ENCODE measurements at places on chromosomes 11 and 22. TPM values are rescaled to one million over a fixed set of nuclear protein-coding genes. Genes with fewer than 3 reads are reported as not detected.

DNA sequence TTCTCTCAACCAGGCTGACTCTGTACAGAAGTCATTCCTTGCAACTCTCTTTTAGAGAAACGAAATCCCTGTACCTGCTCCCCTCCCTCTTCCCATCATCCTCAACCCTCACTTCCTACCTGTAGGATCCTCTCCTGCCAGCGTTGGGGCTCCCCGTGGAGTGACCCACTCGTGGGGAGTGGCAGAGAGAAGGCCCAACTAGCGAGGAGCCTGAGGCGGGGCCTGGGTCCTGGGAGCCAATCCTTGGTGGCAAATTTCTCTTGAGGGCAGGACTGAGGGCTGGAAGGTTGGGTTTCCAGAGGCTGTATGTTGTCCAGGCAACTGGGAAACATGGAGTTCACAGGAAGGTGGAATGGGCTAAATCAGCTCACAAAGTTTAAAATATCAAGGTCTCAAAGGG lies 10.4 kb downstream of the NHERF4 start:
- H3K27me3 ChIP-seq, result no peaks in the 10 kb centered on the region
- no peaks in the 10 kb centered on the region for H3K36me3 ChIP-seq
- no peak for DNase-seq

DNA sequence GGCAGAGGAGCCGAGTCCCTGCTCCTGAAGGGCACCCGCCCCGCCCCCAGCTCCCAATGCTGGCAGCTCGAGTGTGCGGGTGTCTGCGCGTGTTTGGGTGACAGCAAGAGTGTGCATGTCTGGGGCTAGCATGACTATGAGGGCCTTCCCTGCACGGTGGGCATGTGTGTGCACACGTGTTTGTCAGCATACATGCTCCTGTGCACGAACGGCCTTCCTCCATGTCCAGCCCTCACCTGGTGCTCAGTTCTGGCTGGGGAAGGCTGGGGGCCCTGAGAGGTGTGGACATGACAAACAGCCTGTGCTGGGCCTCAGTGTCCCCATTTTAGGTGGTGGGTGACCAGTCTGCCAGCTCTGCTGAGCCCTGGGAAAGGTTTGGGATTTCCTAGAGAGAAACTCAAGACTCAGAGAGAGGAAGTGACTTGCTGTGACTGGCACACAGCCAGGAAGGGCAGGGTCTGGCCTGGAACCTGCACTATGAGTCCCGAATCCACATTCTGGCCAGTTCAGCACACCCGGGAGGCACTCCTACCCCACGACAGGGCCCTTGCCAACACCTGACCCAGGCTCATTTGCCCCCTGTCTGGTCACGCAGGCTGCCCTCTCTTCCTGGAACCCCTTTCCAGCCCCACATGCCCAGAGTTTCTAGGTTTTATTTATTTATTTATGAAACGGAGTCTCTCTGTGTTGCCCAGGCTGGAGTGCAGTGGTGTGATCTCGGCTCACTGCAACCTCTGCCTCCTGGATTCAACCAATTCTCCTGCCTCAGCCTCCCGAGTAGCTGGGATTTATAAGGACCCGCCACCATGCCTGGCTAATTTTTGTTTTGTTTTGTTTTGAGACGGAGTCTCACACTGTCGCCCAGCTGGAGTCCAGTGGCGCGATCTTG lies 3.3 kb upstream of the SHISA8 start:
- H3K27me3 ChIP-seq, result peaks cover 19% of the 10 kb centered on the region
- no peak for DNase-seq
- no peaks in the 10 kb centered on the region for H3K36me3 ChIP-seq
- H3K4me1 ChIP-seq, result peaks cover 22% of the 10 kb centered on the region
- H3K27ac ChIP-seq, result no peak overlapping the region

DNA sequence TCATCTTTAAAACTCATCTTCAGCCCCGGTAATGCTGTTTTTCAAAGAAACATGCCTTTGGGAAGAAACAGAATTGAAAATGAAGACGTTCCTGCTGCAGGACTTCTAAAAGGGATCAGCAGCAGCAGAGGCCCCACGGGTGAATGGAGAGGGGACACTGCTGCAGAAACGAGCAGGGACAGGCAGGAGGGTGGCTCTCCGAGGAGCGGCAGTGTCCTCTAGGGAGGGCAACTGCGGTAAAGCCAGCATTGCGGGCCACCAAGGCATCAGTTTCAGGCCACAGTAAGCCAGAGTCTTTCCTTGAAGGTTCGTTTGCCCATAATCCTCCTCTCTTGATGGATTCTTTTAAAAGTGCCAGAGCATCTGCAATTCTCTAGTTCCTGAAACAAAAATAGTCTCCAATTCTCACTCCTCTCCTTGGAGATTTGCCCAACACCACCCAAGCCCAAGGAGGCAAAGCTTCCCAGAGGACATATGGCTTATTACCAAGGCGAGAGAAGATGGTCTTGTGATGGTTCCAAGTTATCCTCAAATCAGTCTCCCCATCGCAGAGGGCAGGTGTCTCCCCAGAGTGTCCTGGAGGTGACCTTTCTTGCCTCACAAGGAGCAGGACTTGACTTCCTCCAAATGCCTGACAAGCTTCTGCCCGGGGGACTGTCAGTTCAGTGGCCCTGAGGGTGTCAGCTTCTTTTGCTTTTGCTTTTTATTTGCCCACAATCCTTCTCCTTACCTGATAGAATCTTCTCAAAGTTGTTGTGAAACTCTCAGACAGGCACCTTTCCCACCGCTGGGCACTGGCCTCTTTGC lies 341.1 kb upstream of the B3GAT1 start:
- H3K4me1 ChIP-seq, result no peaks in the 10 kb centered on the region
- H3K27ac ChIP-seq, result no peak overlapping the region
- H3K27me3 ChIP-seq, result peaks cover 8% of the 10 kb centered on the region
- H3K4me3 ChIP-seq, result no peak overlapping the region
- no peak for DNase-seq

DNA sequence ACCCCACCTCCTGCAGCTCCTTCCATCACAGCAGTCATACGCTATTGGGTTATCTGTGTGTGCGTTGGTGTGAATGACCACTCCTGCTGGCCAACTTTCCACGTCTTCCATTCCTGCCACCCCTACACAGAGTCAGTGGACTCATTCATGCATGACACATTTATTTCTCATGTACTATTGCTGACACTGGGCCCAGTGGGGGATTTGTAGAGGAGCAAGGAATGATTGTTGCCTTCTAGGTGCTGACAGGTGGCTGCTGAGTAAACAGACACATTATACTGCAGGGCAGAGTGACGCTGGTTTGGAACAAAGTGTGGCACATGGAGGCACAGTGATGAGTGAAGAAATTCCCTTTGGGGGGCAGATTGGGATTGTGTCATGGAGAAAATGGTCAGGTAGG lies 113.9 kb downstream of the CCDC81 start:
- H3K4me3 ChIP-seq, result no peak overlapping the region
- no peak overlapping the region for H3K27ac ChIP-seq
- H3K36me3 ChIP-seq, result no peaks in the 10 kb centered on the region
- no peaks in the 10 kb centered on the region for H3K4me1 ChIP-seq

The CCDC157 gene
- total RNA-seq, result 2.9 TPM

The CHRM1 gene
- not detected for total RNA-seq

DNA sequence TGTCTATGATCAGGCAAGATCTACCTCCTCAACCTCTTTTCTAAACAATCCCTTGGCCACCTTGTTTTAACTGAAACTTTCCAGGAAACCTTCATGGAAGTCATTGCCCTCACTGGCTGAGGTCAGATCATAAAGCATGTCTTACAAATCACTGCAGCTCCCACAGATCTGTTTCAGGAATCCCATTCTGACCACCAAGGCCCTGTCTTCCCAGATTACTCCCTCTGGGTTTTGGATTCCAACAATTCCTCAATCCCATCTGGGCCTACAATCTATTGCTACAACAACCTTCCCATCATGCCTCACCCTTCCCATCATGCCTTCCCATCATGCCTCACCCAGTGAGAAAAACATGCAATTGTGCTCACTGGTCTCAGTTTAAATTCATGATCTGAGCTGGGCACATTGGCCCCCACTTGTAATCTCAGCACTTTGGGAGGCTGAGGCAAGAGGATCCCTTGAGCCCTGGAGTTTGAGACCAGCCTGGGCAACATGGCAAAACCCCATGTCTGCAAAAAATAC lies 15.9 kb downstream of the ADAMTS15 start:
- no peak for DNase-seq
- no peaks in the 10 kb centered on the region for H3K36me3 ChIP-seq
- H3K27ac ChIP-seq, result no peak overlapping the region
- no peaks in the 10 kb centered on the region for H3K4me1 ChIP-seq

GRCh38 chr22:28734393-28734792 lies 7.2 kb downstream of the CHEK2 start:
- no peak overlapping the region for H3K4me3 ChIP-seq
- H3K4me1 ChIP-seq, result peaks cover 6% of the 10 kb centered on the region
- no peak for DNase-seq
- no peak overlapping the region for H3K27ac ChIP-seq
- H3K36me3 ChIP-seq, result peaks cover 10% of the 10 kb centered on the region
- H3K27me3 ChIP-seq, result no peaks in the 10 kb centered on the region

GRCh38 chr22:36303874-36304273 lies 50.9 kb downstream of the APOL1 start:
- no peaks in the 10 kb centered on the region for H3K27me3 ChIP-seq
- H3K4me3 ChIP-seq, result no peak overlapping the region
- H3K4me1 ChIP-seq, result peaks cover 10% of the 10 kb centered on the region
- H3K36me3 ChIP-seq, result peaks cover 71% of the 10 kb centered on the region

GRCh38 chr22:17998913-17999312 lies 25.4 kb downstream of the MICAL3 start:
- peak overlapping the region; percentile 23 for H3K4me3 ChIP-seq
- H3K27ac ChIP-seq, result no peak overlapping the region
- H3K36me3 ChIP-seq, result no peaks in the 10 kb centered on the region
- H3K4me1 ChIP-seq, result peaks cover 53% of the 10 kb centered on the region
- no peaks in the 10 kb centered on the region for H3K27me3 ChIP-seq
- DNase-seq, result no peak

The PTPN5 gene
- not detected for total RNA-seq

DNA sequence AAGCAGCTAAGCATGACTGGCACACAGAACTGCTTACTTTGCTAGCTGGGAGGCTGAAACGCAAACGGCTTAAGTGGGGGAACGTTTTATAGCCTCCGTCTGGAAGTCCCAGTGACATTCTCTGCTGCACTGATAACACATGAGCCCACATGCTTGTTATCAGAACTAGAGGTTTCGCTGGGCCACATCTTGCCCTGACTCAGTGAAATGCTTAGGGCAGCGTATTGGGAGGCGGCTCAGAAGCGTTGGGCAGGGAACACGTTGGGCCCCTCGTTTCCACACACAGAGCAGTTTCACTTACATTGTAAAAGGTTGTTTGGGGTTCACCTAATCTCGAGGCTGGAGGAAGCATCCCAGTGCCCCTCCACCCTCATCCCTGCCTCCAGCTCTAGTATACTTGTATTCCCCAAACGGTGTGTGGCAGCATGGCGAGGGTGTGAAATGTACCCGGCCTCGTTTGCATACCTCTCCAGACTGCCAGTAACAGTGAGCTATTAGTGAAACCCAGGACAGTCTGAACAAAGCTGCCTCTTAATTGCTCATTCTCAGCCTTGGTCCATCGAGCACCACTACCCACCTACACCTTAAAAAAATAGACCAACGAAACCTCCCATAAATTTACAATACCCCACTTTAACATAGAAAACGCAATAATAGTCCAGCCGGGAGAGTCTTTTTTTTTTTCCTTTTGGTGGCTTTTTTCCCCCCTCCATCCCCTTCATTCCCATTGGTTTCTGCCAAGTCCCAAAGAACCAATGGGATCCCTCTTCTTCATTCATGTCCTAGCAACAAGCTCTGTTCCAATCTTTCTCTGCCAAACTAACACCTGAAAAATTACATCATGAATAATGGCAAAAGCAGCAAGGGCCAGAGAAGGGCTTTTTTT lies 218.8 kb upstream of the SORL1-AS1 start:
- no peaks in the 10 kb centered on the region for H3K36me3 ChIP-seq
- H3K4me1 ChIP-seq, result no peaks in the 10 kb centered on the region
- DNase-seq, result no peak
- H3K27me3 ChIP-seq, result no peaks in the 10 kb centered on the region
